Sciatic nerve (tissue), 2 donors: ENCODE measurements at places on chromosomes 7 and 10. TPM values are rescaled to one million over a fixed set of nuclear protein-coding genes. Genes with fewer than 3 reads are reported as not detected.

The CELF2 gene
- total RNA-seq, result 94.9 TPM

The SPDYE9 gene
- total RNA-seq, result not detected

The OR2A42 gene
- 0.27 TPM for total RNA-seq

DNA sequence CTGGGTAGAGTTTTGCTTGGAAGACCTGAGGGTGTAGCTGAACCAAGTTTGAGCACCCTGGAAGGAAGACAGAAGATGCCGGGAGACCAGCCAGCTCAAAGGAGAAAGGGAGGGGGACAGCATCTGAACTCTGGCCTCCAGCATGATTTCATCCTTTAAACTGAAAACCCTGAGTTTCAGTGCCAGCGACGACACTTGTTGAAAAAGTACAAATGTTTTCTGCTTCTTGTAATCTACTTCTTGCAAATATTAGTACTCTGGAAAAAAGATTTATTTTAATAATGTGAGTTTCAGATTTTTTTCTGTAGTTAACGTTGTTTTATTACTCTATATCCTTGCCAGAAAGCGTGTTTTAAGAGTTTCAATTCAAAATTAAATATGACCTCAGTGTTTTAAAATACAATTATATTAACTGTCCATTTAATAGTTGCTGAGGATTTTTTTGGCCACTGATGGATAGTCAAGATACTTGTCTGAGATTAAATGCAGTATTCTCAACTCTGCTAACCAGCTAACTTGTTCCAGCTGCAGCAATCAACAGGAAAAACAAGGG, 227.7 kb downstream of the MGMT start:
- DNase-seq, result peak; percentile 75

The CADPS2 gene
- total RNA-seq, result 11.0 TPM

The ACTA2 gene
- total RNA-seq, result 573 TPM

- DNase-seq, result no peak
Observed at GRCh38 chr10:60536529-60537114, 146.9 kb upstream of the ANK3 start.

The CEP55 gene
- 0.62 TPM for total RNA-seq

DNA sequence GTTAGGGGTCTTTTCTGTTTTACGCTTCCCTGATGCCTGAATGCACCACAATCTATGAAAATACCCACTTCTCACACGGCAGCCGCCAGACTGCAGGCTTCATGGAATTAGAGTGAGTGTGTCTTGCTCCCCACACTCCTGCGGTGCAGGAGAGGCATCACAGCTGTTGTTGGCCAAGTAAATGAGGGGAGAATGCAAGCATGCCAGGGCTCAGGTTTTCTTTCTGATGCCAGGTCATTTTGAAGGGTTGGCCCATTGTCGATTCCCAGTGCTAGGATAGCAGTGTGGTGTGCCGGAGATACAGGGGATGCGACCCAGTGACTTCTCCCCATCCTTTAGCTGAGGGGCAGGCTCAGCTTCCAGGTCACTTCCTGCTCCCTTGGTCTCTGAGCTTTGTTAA, 16.3 kb downstream of the CXCL12 start:
- DNase-seq, result no peak

The ATOH7 gene
- total RNA-seq, result 0.22 TPM

DNA sequence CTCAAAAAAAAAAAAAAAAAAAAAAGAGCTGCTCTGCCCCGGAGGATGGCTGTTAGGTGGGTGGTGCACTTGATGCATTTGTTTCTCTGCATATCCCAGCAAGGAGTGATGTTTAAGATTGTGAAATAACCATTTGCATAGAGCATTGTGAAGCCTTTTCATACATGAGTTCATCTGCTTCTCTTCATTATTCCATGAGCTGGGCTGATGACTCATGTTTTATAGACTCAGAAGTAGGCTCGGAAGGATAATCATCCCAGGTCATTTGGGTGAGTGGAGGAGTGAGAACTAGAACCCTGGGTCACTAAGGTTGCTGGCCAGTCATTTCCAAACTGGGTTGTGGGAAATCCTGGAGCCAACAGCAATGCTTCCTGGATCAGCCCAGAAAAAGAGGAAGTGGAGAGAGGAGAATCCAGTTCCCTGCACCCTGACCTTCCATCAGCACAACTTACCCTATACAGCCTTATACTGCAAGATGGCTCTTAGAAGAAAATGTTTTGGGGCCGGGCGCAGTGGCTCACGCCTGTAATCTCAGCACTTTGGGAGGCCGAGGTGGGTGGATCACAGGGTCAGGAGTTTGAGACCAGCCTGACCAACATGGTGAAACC, 45.3 kb downstream of the TACC2 start:
- no peak for DNase-seq

DNA sequence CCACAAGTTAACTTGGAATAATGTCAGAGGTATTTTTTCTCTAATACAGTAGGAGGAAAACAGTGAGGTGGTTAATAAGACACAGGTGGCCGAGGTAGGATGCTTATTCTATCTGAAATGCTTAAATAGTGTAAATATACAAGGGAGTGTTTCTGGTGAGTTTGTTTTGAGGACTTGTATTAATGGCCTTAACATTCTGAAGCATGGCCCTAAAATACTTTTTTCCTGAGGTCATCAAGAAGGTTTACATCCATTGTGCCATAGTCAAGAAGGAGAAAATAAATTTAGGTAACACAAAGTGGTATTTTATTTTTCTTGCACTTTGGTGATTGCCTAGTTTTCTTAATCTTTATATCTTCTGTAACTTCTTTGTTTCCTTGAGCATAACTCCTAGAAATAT, 18.8 kb downstream of the GNAI1 start:
- no peak for DNase-seq

DNA sequence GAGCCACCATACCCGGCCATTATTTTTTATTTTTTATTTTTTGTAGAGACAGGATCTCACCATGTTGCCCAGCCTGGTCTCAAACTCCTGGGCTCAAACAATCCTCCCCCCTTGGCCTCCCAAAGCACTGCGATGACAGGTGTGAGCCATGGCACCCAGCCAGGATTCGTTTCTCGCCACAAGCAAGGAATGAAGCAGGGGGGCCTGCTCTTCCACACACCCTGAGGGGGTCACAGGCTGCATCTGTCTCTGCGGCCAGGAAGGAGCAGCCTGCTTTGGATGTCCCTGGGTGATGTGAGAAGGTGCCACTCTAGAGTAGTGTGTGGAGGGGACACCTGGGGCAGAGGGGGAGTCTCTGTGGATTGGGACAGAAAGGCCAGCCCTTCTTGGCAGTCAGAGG, 61.3 kb upstream of the TNRC18 start:
- no peak for DNase-seq

DNA sequence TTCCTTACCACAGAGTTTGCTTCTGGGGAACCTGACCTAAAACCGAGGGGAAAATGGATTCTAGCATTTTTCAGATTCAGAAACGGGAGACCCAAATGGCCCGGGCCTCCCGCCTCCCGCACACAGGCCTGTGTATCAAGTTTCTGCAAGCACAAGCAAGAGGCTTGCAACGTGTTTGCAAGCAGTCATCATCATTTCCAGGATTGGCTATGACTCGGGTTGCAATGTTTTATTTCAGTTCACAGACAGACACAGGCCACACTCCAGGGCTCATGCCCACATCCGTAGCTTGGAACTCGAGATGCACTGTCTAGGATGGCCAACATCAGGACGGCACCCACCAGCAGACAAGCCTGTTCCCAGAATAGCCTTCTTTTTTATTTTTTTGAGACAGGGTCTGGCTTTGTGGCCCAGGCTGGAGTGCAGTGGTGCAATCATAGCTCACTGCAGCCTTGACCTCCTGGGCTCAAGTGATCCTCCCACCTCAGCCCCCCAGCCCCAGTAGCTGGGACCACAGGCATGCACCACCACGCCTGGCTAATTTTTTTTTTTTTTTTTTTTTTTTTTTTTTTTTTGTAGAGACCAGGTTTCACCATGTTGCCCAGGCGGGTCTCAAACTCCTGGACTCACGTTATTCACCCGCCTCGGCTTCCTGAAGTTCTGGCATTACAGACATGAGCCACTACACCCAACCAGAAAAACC, 68.1 kb upstream of the FOXK1 start:
- no peak for DNase-seq

DNA sequence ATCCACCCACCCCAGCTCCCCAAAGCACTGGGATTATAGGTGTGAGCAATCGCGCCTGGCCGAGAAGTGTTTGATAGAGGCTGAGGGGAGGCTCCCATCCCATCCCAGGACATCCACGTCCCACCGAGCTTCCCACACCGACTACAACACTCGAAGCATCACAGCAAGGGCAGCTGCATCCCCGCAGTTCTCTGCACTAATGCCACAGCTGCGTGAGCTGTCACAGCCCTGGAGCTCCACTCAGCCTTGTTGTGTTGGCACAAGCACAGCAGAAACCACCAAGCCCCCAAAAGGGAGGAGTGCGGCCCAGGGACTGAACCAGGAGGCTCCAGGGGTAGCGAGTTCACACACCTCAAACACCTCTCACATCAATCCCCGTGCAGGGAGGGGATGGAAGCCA, 121.6 kb downstream of the DIP2C start:
- DNase-seq, result no peak

The MAT1A gene
- not detected for total RNA-seq

The MNX1 gene
- total RNA-seq, result not detected

The TDRD1 gene
- 0.31 TPM for total RNA-seq

GRCh38 chr7:22694597-22695207, 32.3 kb upstream of the IL6 start:
- DNase-seq, result no peak

The SLC29A3 gene
- total RNA-seq, result 8.7 TPM

The PRKCQ gene
- total RNA-seq, result 0.94 TPM

GRCh38 chr7:22125436-22125835, 179.7 kb upstream of the CDCA7L start:
- DNase-seq, result no peak

- no peak for DNase-seq
Observed at GRCh38 chr7:45421806-45422205, 152.4 kb upstream of the ADCY1 start.

- DNase-seq, result no peak
Observed at GRCh38 chr7:134710854-134711624, 64.4 kb downstream of the BPGM start.

The LLCFC1 gene
- total RNA-seq, result not detected

The KIF11 gene
- total RNA-seq, result 0.89 TPM

DNA sequence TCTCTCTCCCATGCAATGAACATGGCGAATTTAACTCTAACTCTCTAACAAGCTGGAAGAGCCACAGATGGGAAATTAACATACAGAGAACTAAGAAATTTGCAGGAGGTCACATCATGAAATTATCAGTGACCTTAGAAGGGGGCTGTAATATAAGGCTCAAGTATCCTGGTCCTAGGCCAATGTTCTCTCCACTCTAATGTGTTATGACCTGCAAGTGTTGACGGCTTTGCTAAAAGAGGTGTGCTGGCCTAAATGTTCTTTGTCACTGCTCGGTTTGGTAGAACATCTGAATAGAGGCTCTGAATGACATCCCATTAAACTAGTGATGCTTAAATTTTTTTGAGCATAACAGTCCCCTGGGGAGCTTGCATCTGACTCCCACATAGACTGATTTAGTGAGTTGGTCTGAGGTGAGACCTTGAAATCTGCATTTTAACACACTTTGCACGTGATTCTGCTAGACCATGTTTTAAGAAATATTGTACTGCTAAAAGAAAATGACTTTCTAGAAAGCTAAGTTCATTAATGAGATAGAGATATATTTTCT, 129.3 kb downstream of the GFRA1 start:
- no peak for DNase-seq

GRCh38 chr7:116616555-116617059, 55.4 kb upstream of the MET start:
- no peak for DNase-seq

DNA sequence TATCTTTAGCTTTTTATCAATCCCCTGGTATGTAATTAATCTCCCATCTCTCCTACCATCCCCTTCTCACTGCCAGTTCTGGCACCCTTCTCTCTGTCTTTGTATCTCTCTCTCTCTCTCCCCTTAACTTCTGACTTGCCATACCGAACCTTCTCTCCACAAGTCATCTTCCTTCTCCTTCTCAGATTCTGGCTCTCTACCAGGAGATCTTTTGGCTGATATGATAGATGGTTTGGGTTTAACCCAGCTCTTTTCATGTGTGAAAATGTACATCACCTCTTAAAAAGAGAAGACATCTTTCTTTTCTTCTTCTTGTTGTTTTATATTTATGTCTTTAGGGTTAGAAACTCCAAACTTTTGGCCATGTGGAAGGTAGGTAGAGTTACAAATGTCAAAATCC, 196.7 kb downstream of the HGF start:
- no peak for DNase-seq

DNA sequence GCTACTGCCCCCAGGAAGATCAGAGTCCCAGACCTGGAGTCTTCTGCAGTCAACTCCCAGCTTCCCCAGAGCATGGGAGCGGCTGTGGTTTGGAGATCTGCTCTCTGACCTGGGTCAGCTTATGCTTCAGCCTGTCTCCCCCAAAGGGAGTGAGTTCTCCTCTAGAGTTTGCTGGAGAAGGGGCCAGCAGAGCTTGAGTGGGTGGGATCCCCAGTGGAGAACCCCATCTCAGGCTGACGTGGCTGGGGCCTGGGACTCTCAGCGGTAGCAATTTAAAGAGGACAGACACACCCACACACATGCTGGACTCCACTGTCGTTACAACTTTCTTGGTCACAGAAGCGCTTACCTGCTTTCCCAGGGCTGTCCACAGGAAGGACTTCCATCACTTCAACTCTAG, 6.3 kb downstream of the UNC5B start:
- DNase-seq, result peak; percentile 41

The TMEM130 gene
- total RNA-seq, result 5.7 TPM

- no peak for DNase-seq
Observed at GRCh38 chr10:80488539-80489066, 34.5 kb downstream of the TSPAN14 start.

The SCART1 gene
- total RNA-seq, result 4.7 TPM

The TIMM23B gene
- total RNA-seq, result 26.0 TPM

DNA sequence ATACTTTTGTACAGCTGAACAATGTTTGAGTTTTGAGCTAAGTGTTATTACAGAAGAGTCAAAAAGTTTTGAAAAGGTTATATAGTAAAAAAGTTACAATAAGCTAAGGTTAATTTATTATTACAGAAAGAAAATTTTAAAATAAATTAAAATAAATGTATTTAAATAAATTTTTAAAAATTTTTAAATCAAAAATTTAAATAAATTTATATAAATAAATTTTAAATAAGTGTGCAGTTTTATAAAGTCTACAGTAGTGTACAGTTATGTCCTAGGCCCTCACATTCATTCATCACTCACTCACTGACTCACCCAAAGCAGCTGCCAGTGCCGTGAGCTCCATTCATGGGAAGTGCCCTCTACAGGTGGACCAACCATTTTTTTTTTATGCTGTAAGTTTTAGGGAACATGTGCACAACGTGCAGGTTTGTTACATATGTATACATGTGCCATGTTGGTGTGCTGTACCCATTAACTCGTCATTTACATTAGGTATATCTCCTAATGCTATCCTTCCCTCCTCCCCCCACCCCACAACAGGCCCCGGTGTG, 462.9 kb upstream of the ZMIZ1 start:
- DNase-seq, result no peak

- peak; percentile 72 for DNase-seq
Observed at GRCh38 chr10:79382491-79382941, 35.2 kb downstream of the PPIF start.

The PODXL gene
- 54.9 TPM for total RNA-seq

GRCh38 chr7:108417926-108418325, 38.3 kb downstream of the NRCAM start:
- no peak for DNase-seq

GRCh38 chr7:140229591-140230515, 53.1 kb upstream of the KDM7A start:
- DNase-seq, result no peak
